ENCODE measurements at places on chromosomes 6 and 20. TPM values are rescaled to one million over a fixed set of nuclear protein-coding genes. Genes with fewer than 3 reads are reported as not detected.
A peak's percentile ranks its signal among the peaks of the same experiment; 100 is the strongest.

- H3K27me3 ChIP-seq, result no peaks in the 10 kb centered on the region
- H3K4me3 ChIP-seq, result no peak overlapping the region
- no peak overlapping the region for H3K27ac ChIP-seq
These were observed 5.0 kb downstream of the DST start for GRCh38 chr6:56637640-56638039.

DNA sequence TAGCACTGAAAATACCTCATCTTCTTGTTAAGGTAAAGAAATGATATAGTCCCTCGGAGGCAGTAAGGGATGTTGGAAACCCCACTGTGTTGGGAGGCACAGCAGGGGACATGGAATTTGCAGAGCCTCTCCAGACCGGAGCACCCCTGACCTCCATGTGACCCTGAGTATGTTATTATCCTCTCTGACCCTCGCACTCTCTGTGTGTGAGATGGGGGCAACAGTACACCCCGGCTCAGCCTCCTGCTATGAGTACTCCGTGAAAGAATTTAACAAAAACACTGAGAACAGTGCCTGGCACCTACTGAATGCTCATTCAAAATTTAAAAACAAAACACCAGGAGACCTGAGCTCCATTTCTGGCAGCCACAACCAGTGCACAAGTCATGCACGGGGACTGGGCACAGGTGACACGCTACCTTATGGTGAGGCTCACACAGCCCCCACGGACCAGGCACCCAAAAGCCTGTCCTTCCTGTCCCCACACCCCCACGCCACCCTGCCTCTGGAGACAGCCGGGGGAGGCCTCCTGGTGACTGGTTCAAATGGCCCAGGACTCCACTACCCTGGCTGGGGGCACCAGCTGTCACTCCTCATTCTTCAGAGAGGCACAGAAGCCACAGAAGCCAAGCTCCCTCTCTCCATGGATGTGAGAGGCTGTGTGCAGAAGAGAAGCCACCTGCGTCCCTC lies 6.1 kb downstream of the NINL start:
- H3K27me3 ChIP-seq, result no peaks in the 10 kb centered on the region
- H3K4me3 ChIP-seq, result no peak overlapping the region
- peaks cover 6% of the 10 kb centered on the region for H3K4me1 ChIP-seq
- H3K36me3 ChIP-seq, result no peaks in the 10 kb centered on the region

DNA sequence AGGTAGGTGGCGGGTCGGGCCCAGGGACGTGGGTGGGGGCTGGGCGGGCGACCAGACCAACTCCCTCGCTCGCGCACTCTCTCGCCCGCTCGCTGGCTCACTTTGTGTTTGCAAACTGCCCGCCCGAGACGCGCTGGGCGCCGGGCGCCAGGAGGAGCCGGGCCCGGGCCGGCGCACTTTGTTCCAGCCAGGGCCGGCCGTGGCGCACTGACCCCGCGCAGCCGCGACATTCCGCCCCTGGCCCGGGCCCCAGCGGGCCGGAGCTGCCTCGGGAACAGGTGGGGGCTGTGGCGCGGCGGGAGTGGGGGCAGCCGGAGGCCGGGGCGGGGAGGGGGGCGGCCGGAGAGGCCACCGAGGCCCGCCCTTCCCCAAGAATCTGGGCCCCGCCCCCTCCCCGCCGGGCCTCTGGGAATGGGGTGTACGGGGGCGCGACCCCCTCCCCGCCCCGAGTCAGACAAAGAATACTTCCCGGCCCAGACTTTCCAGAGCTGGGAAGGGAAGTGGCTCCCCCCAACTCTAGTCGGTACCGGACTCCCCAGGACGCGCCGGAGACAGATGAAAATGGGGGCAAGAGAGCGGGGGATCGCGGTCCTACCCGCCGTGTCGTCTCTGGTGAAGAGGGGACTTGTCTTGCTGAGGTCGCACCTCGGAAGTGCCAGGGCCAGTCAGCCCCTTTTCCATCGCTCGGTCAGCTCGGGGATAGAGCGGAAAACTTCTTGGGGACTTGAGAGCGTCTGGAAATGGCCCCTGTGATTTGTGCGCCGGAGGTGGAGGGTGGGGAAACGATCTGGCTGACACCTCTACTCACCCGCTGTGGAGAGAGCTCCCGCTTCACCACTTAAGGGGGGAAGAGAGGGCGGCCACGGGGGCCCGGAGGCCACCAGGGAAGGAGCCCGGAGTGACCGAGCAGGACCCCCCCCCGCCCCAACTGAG lies 951 bp downstream of the FOXP4 start:
- peak; percentile 45 for DNase-seq
- H3K36me3 ChIP-seq, result no peaks in the 10 kb centered on the region
- no peak overlapping the region for H3K27ac ChIP-seq
- H3K4me3 ChIP-seq, result peak overlapping the region; percentile 81

- H3K4me3 ChIP-seq, result no peak overlapping the region
- no peaks in the 10 kb centered on the region for H3K36me3 ChIP-seq
- no peaks in the 10 kb centered on the region for H3K27me3 ChIP-seq
- H3K4me1 ChIP-seq, result no peaks in the 10 kb centered on the region
- DNase-seq, result no peak
These were observed 325.2 kb upstream of the NT5E start for GRCh38 chr6:85124472-85125354.

DNA sequence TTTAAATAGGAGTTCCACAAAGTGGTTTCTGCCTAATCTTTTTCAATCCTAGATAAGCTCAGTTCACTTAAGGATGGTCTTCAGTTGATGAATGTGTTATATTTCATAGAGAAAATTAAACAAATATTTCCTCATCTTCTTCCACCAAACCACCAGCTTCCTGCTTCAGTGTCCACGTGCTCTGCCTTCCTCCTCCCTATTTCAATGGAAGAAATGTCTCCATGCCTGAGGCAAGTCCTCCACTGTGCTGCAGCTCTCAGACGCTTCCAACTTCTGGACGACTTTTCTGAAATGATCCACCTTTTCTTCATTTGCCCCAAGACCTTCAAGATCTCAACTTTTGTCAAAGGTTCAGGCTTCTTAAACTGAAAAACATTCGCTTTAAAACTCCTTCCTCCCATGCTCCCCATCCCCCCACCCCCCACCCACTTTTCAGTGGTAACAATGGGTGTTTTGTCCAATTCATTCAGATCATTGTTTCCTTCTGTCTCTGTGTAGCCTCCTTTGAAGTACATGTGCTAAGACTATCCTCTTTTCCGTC lies 25.3 kb upstream of the FABP7 start:
- no peaks in the 10 kb centered on the region for H3K36me3 ChIP-seq
- no peak overlapping the region for H3K4me3 ChIP-seq
- no peaks in the 10 kb centered on the region for H3K27me3 ChIP-seq
- H3K4me1 ChIP-seq, result no peaks in the 10 kb centered on the region
- H3K27ac ChIP-seq, result no peak overlapping the region
- DNase-seq, result no peak

DNA sequence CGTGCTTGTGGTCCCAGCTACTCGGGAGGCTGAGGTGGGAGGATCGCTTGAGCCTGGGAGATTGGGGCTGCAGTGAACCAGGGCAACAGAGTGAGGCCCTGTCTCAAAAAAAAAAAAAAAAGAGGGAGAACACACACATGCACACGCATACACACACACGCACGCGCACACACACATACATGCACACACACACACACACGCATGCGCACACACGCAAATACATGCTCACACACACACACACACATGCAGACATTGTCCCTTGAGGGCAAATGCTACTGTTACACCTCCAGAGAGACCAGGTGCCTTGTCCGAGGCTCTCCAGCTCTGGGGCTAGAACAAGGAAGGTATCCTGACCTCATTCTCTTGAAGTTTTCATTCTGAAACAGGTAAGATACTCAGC lies 64.5 kb downstream of the RAB44 start:
- H3K27me3 ChIP-seq, result peaks cover 5% of the 10 kb centered on the region
- H3K4me3 ChIP-seq, result no peak overlapping the region
- peaks cover 4% of the 10 kb centered on the region for H3K4me1 ChIP-seq
- no peak for DNase-seq
- no peaks in the 10 kb centered on the region for H3K36me3 ChIP-seq

DNA sequence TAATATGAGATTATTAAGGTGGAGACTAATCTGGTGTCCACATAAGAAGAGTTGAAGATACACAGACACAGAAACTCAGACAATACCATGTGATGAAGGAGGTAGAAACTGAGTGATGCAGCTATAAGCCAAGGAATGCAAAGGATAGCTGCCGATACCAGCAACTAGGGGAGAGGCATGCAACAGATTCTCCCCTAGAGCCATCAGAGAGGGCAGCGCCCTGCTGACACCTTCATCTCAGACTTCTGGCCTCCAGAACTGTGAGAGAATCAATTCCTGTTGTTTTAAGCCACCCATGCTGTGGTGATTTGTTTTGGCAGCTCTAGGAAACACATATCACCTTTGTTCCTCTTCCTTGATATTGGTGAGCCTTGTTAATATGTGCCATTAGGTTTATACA lies 41.5 kb downstream of the STXBP5 start:
- H3K27me3 ChIP-seq, result no peaks in the 10 kb centered on the region
- peaks cover 2% of the 10 kb centered on the region for H3K36me3 ChIP-seq
- no peak overlapping the region for H3K27ac ChIP-seq
- no peak for DNase-seq
- H3K4me1 ChIP-seq, result no peaks in the 10 kb centered on the region

- no peaks in the 10 kb centered on the region for H3K27me3 ChIP-seq
- peaks cover 11% of the 10 kb centered on the region for H3K4me1 ChIP-seq
- no peaks in the 10 kb centered on the region for H3K36me3 ChIP-seq
- H3K4me3 ChIP-seq, result no peak overlapping the region
- H3K27ac ChIP-seq, result no peak overlapping the region
These were observed 67.4 kb upstream of the BMP2 start for GRCh38 chr20:6699921-6700562.

- H3K27me3 ChIP-seq, result no peaks in the 10 kb centered on the region
- no peaks in the 10 kb centered on the region for H3K36me3 ChIP-seq
- no peak for DNase-seq
- no peaks in the 10 kb centered on the region for H3K4me1 ChIP-seq
These were observed 97.8 kb downstream of the TNFAIP3 start for GRCh38 chr6:137964876-137965275.

MUC21 gene
- total RNA-seq, result not detected

ZNF311 gene
- total RNA-seq, result 3.6 TPM

RALGAPB gene
- total RNA-seq, result 22.1 TPM

OOEP gene
- total RNA-seq, result not detected

NMBR gene
- under 0.01 TPM for total RNA-seq

TUBB2B gene
- 5.1 TPM for total RNA-seq

ERVFRD-1 gene
- not detected for total RNA-seq

Measured in fibroblast of lung (primary cell).